Mucosa of gallbladder (tissue), 1 donor: ENCODE measurements at places on chromosomes 1 and 21. TPM values are rescaled to one million over a fixed set of nuclear protein-coding genes. Genes with fewer than 3 reads are reported as not detected.

POLR3C gene
- 22.4 TPM for total RNA-seq

LEMD1 gene
- total RNA-seq, result 1.0 TPM

IFI6 gene
- total RNA-seq, result 302 TPM

MYCBP gene
- 21.4 TPM for total RNA-seq

KLHDC7A gene
- 9.6 TPM for total RNA-seq

NBPF6 gene
- total RNA-seq, result not detected

RBM15 gene
- total RNA-seq, result 23.8 TPM

TPTE gene
- total RNA-seq, result not detected

EDARADD gene
- 7.4 TPM for total RNA-seq

FMN2 gene
- total RNA-seq, result 3.5 TPM

EEIG2 gene
- 20.7 TPM for total RNA-seq

ICOSLG gene
- total RNA-seq, result 8.6 TPM

SPAG17 gene
- total RNA-seq, result 2.7 TPM

OR10J5 gene
- not detected for total RNA-seq

LCE1B gene
- not detected for total RNA-seq

ZZZ3 gene
- 37.8 TPM for total RNA-seq

GPR52 gene
- 1.3 TPM for total RNA-seq

TTLL10 gene
- total RNA-seq, result 0.78 TPM

MSH4 gene
- 0.32 TPM for total RNA-seq

S100A7A gene
- total RNA-seq, result not detected

BATF3 gene
- 4.2 TPM for total RNA-seq

SLC44A5 gene
- total RNA-seq, result 0.43 TPM

COL11A1 gene
- total RNA-seq, result 0.14 TPM

SPTA1 gene
- total RNA-seq, result 0.23 TPM

TMEM35B gene
- total RNA-seq, result 70.2 TPM

RORC gene
- total RNA-seq, result 9.5 TPM
